Activated CD8-positive, alpha-beta memory T cell treated with anti-CD3 and anti-CD28 coated beads for 24 hours (primary cell): ENCODE measurements at places on chromosomes 16 and 17.
A peak's percentile ranks its signal among the peaks of the same experiment; 100 is the strongest.

GRCh38 chr17:64683796-64684195, 21.7 kb upstream of the SMURF2 start:
- DNase-seq: no peak

DNA sequence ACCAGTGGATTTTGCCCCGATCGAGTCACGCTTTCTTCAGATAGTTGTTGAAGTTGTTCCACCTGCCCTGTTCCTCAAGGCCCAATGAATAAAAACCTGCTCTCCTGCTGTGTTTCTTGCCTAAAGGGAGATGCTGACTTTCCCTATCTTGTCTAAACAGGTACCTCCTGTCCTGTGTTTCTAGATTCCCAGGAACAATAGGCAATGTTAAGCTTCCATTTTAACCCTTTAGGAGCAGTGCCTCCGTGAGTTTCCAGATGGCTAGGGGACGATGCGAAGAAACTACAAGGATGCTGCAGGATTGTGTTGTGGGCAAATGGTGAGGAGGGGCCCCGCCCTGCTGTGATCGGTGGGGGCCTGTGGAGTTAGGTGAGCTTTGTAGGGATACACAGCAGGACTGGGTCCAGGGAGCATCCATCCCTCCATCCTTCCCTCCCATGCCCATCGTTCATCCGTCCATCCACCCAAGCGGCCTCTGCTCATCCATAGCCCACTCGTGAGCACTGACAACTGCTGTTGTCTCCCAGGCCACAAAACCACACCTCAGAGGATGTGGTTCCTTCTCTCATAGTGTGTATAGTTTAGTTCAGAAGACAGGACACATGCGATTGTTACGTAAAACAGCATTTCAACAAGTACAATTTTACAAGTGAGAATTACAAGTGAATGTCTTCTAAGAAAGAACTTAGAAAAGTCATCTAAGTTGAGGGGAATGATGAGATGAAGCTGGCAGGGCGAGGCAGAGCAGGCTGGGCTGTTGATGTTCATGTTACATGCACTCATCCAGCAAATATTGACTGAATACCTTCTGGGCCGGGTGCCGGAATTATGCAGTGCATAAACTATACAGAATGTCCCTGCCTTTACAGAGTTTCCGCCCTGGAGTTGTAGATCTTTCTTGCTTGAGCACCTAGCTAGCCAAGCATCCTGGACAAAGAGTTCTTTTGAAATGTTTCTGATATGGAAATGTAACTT, 5.2 kb downstream of the ARSG start:
- DNase-seq: peak; percentile 68

DNA sequence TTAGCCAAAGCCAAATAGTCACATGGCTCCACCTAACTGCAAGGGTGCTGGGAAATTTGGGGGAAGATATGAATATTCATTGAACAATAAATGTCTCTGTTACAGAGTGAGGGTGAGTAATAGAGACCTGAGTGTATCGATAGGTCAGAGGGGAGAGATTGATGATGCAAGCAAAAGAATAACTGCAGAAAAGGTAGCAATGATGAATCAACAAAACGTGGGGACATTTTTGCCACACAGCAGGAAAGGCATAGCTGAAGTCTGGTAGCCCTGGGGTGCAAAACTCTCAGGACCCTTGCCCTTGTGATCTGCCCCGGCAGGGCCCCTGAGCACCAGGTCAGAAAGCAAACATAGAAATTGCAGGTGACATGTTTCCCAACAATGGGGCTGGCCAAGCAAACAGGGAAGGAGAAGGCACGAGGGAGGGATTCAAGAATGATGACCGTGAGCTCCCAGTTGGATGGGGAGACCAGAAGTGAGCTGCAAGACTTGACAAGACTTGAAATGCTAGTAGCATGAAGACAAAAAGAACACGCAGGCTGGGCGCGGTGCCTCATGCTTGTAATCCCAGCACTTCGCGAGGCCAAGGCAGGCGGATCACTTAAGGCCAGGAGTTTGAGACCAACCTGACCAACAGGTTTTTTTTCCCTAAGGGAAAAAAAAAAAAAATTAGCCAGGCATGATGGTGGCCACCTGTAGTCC, 12.7 kb upstream of the HERPUD1 start:
- no peak for DNase-seq

GRCh38 chr17:62906881-62907280, 59.2 kb upstream of the TANC2 start:
- no peak for DNase-seq

DNA sequence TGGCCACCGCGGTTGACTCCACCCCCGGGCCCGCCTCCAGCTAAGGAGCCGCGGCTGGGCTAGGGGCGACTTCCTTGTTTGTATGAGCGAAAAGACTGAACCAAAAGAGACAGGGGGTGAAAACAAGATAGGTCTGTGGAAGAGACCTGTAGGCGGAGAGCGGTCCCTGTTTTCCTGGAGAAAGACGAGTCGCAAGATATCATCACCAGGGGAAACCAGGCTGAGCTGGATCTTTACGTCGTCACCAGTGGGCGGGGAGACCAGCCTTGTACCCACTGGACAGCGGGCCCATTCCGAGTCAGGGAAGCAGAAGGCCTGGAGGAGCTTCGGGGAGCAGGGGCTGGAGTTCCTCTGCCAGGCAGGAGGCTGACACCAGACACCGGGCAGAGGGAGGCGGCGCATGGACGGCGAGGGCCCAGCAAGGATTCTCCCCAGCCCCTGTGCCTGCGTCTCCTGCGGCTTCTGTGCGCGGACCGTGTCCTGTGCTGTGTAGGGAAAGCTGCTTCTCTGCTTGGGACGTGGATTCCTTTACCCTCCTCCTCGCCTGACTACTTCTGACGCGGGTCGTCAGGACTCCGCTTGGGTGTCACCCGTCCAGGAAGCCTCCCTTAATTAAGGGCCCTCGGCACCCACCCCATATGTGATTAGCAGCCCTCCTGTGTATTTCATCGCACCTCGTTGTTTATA, 10.3 kb upstream of the ARL4D start:
- peak; percentile 97 for DNase-seq
